ENCODE measurements at places on chromosomes 5 and 9.

- DNase-seq: no peak
These were observed 18.9 kb upstream of the PDCD6 start for GRCh38 chr5:252546-252945.

GRCh38 chr5:57839025-57839424, 356.4 kb upstream of the ACTBL2 start:
- no peak for DNase-seq

- peak; percentile 52 for DNase-seq
These were observed 52.1 kb downstream of the IL31RA start for GRCh38 chr5:55903121-55903701.

DNA sequence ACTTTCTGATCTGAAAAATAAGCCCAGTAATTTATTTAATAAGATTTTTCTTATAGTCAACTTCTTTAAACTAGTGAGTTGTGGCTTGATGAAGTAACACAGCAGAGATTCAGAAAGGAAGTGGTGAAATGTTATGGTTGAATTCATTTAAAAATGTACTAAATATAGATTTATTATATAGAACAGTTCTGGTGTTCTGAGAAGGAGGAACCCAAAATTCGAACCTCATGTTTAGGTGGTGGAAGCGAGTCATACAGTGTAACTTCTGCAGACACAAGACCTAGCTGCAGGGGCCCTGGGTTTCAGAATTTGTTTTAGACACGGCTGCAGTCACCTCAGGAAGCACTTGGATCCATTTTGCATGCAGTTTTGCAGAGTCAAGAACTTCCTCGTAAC, 188.2 kb downstream of the TRIO start:
- DNase-seq: no peak

DNA sequence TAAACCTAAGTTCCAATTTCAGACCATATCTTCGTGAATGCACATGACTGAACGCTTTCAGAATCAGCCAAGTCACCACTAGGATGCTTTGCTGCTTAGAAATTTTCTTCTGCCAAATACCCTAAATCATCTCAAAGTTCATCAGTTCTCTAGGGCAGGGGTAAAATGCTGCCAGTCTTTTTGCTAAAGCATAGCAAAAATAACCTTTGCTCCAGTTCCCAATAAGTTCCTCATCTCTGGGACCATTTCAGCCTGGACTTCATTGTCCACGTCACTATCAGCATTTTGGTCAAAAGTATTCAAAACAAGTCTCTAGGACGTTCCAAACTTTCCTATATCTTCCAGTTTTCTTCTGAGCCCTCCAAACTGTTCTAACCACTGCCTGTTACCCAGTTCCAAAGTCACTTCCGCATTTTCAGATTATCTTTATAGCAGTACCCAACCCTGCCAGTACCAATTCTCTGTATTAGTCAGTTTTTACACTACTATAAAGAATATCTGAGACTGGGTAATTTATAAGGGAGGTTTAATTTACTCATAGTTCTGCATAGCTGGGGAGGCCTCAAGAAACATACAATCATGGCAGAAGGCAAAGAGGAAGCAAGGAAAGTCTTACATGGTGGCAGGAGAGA, 74.8 kb downstream of the NR3C1 start:
- no peak for DNase-seq

DNA sequence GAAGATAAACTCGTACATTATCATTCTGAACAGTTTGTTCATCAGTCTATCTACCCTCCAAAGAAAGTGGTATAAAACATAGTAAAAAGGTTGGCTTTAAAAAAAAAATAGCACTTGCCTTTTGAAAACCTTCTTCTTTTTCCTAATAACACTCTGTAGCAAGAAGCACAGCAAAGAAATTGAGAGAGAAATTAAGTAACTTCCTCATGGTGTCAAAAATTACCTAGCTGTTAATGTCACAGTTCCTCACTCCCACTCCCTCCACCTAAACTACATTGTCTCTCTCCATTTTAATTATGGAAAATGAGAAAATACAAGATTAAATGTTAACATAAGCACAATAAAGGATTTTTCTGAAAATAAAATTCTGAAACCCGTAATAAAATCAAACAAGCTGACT, 72.2 kb downstream of the CERT1 start:
- no peak for DNase-seq

- DNase-seq: no peak
These were observed 322.1 kb downstream of the ARHGEF28 start for GRCh38 chr5:73947906-73948640.

DNA sequence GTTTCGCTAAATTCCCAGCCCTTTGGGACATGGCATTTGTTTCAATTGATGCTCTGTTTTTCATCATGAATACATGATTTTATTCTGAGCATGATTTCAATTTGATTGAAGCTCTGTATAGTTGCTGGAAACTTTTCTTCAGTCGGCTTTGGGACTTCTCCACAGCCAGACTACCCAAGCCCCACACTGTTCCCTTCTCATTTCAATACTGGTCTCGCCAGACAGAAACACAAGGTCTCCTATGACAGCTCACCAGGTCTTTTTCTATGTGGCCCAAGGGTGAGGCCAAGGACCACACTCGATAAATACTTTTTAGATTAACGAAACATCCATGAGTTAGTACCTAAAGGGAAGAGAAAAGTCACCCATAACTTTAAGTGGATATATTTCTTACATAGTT, 132.2 kb downstream of the ARL15 start:
- no peak for DNase-seq

- DNase-seq: no peak
These were observed 25.5 kb downstream of the DAB2IP start for GRCh38 chr9:121676926-121677325.

- no peak for DNase-seq
These were observed 193.7 kb downstream of the PIK3R1 start for GRCh38 chr5:68409259-68409658.

DNA sequence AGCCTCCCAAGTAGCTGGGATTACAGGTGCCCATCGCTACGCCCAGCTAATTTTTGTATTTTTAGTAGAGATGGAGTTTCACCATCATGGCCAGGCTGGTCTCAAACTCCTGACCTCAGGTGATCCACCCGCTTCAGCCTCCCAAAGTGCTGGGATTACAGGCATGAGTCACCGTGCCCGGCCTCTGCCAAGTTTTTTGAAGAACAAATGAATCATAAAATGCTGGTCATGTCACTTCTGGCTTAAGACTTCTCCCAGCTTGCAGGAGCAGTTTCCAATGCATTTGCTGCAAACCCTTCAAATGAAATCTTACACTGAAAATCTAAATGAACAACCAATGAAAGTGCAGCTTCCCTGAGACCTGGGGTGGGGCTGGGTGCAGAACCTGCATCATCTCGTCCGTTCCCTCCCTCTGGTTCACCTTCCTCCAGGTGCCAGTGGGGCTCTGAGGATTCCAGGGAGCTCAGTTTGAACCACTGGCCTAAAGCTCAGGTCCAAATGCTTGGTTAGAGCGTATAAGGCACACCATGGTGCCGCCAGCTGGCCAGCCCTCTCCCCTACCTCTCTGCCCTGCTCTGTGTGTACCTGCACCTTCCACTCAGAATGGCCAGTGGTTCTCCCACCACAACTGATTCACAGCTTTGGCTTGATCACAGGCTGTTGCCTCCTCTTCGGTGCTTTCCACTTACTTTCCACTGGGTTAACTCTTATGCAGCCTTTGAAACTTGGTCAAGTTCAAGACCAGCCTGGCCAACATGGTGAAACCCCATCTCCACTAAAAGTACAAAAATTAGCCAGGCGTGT, 39.8 kb upstream of the FUBP3 start:
- no peak for DNase-seq

DNA sequence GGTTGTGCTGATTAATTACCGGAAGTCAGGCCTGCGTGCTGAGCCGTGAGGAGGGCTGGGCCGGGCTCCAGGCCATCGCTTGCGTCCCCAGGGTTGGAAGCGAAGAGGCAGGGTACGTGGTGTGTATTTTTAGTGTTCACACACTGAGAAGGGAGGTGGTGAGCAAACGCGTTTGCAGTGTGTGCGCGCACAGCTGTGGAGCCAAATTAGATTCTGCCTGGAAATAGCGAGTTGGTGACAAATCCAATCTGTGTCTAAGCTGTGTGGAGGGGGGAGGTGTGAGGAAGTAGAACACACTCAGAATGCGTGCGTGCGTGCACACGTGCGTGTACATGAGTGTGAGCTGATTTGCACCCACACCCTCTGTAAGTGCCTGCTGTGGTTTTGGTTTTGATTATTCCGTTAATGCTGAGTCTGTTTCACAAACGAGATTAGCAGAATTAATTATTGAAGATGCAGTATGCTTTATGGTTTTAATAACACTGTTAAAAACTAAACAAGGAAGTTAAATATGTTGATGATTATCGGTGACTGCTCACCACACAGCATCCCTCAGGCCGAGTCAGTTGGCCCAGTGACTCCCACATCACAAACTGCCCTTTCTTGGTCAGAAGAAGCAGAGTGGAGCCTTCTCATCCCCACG, 111.8 kb upstream of the FCN2 start:
- no peak for DNase-seq

GRCh38 chr5:67243349-67243748, 46.8 kb upstream of the CD180 start:
- DNase-seq: no peak

DNA sequence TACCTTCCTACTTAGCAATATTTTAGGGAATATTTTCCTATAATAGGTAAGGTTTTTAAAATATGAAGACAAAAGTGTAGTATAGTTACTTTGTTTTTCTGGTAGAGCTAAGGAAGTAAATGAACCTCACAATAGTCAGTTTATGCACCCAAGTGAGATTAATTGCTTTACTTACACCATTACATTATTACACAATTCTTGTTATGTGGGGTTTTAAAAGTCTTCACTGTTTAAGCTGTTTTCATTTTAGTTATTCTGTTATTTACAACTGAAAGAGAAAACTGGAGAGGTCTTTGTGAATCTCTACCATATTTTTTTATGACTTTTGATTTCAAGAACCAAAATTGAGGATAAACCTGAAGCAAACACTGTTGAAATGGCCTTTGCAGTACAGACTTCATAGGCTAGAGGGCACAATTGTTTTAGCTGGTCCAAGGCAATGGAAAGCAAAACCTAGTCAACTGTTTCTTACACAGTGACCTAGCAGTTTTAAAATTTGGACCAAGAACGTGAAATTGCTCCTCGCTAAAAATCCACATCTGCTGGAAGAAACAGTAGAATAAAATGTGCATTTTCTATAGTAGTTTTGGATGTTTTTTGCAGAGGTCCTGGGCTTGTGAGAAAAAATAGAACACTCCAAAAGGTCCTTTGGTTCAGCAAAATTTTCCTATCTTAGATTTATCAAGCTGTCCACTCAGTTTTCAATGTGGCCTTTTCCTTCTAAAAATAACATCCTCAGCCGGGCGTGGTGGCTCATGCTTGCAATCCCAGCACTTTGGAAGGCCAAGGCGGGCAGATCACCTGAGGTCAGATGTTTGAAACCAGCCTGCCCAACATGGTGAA, 66.4 kb upstream of the FER start:
- DNase-seq: no peak

GRCh38 chr9:95292226-95292625, 25.3 kb downstream of the FANCC start:
- DNase-seq: no peak

GRCh38 chr9:23830929-23831730, 5.1 kb upstream of the ELAVL2 start:
- DNase-seq: no peak

GRCh38 chr5:124701016-124701415, 45.4 kb downstream of the ZNF608 start:
- DNase-seq: no peak

DNA sequence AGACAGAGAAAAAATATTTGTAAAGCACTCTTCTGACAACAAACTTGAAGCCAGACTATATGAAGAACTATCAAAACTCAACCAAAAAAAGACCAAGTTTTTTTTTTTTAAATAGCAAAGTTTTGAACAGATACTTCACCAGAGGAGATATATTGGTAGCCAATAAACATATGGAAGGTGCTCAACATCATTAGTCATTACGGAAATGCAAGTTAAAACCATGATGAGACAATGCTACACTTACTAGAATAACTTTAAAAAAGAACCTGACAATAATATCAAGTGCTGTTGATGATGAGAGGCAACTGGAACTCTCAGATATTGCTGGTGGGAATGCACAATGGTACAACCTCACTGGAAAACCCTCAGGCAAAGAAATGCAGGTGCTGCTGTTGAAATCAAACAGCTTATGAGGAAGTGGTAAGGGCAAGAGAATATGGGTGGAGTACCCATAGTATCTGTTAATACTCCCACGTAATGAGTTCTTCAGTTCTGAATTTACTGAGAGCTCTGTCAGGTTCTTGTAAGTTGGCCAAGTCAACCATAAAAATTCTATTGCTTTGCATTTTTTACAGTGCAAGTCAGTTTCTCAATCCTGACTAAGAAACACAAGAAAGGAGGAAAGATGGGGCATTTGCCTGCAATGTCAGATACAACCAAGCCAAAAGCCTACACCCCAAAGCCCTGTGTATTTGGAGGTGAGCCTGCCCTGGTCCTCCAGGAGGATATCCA, 87.3 kb upstream of the GNAQ start:
- DNase-seq: no peak

GRCh38 chr9:84375954-84376353, 35.4 kb upstream of the SLC28A3 start:
- no peak for DNase-seq

DNA sequence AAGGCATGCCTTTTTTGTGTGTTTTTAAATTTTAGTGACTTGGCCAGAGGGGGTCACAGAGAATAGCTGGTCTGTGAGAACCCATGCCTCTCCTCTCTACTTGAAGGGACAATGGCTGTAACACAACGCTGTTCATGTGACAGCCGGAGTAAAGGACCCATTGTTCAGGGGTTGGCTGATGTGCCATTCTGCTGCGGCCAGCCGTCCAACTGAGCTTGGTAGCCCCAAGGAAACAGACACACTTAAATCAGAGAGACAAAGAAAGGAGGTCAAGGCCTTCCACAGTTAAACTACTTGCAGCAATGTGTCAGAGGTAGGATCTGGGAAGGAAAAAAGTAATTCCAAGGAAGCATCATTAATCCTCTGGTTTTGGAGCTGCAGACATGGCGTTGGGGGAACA, 8.1 kb downstream of the MEGF10 start:
- no peak for DNase-seq

GRCh38 chr9:13942201-13942600, 371.7 kb downstream of the NFIB start:
- no peak for DNase-seq

GRCh38 chr9:35044071-35044470, 28.4 kb downstream of the VCP start:
- no peak for DNase-seq

- no peak for DNase-seq
These were observed 312.3 kb downstream of the MLLT3 start for GRCh38 chr9:20310024-20310423.

DNA sequence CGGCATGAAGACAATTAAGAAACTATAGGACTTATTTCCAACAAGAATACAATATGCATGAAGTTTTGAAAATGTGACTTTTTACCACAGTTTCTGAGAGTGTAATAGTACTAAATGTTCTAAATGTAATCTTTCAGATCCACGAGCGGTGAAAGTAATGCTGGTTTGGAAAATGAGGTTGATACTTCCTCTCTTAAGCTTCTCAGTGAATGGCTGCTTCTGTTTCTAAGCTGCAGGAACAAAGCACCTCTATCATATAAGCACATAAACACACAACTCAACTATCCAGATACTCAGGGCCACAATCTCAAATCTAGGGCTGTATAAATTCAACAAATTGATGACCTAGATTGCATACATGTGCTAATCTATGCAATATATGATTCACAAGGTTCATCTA, 78.3 kb downstream of the LIFR start:
- no peak for DNase-seq

GRCh38 chr5:60401526-60401925, 298.4 kb downstream of the DEPDC1B start:
- DNase-seq: no peak
